ENCODE measurements at places on chromosomes 6 and 20. TPM values are rescaled to one million over a fixed set of nuclear protein-coding genes. Genes with fewer than 3 reads are reported as not detected.

Gene PRKN
- 9.3 TPM for total RNA-seq

Gene LY6G5C
- total RNA-seq = 5.2 TPM

GRCh38 chr20:24786111-24786495, 163.0 kb upstream of the CST7 start:
- no peak for DNase-seq

- DNase-seq = no peak
These were observed 972.7 kb downstream of the PRIM2 start for GRCh38 chr6:58290177-58290576.

DNA sequence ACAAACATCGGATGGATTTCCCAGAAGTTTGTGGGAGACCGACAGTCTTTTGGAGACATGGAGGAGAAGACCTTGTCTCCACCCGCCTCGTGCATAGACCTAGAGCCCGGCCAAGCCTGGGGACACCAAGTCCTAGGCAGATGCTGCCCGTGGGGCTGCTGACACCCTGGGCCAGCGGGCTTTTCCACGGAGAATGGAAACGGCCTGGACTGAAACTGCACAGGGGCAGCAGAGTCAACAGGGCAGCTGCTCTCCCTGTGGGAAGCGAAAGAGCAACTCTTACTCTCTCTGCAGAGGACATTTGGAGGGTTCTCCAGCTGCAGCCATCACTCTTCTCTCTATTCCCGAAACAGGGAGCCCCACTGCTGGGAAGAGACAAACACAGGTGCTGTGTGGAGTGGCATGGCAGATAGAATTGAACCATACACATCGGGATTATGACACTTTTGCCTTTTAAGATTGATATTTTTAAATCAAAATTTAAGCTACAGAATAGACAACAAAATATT, 401.2 kb downstream of the THBS2 start:
- DNase-seq = no peak

DNA sequence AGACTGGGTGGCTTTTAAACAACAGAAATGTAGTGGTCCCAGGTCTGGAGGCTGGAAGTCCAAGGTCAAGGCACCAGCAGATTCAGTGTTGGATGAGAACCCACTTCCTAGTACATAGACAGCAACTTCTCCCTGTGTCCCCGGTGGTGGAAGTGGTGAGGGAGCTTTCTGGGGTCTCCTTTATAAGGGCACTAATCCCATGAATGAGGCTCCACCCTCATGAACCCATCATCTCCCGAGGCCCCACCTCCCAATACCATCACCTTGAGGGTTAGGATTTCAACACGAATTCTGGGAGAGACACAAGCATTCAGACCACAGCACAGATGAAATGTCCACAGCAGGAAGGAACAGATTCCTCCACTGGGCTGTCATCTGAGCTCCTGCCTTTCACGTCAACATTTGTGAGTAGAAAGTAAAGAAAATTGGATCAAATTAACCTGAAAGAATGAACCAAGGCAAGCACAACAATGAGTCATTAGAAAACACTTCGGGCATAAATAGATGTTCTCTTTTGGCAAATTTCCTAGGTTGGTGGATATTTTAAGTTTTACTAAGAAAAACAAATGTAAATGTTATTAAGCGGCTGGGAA, 130.7 kb downstream of the RNASET2 start:
- DNase-seq = no peak

DNA sequence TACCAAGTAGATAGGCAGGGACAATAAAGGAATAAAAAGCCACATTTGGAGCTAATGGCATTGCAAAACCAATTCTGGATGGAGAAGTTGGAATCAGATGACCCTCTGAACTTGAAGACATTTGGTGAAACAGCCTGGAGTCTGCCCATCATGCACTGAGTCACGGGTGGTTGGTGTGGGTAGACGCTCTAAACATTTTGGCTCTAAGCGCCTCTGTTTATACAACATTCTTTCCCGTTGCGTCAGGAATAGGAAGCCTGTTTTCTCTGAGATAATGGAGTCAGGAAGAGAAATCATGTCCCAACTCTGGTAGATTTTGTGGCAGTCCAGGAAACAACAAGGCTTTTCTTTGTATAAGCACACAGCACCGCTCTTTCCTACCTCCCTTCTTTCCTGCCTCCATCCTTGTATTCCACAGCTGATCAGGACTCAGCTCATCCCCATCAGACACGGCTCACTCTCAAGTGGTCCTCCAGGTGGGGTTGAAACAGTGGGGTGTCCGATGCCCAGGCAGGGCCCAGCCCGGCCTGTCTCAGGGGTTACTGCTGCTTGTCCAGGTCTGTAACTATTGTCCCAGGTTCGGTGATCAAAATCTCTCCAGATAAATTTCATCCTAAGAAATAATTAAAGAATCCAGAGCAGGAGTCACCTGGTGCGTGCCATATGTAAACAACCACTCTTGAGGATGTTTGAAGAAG, 12.1 kb upstream of the RAMACL start:
- DNase-seq = peak; percentile 65

Gene KHDC1L
- total RNA-seq = not detected

- DNase-seq = no peak
These were observed 230.5 kb upstream of the KHDRBS2 start for GRCh38 chr6:62516291-62517141.

DNA sequence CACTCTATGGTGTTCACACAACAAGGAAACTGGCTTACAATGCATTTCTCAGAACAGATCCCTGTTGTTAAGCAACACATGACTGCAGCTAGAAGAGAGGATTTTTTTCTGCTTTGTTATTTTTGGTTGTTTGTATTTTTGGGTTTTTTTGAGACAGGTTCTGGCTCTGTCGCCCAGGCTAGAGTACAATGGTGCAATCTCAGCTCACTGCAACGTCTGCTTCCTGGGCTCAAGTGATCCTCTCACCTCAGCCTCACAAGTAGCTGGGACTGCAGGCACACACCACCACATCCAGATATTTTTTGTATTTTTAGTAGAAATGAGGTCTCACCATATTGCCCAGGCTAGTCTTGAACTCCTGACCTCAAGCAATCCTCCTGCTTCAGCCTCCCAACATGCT, 12.7 kb downstream of the CD24 start:
- no peak for DNase-seq

Gene OR2H1
- total RNA-seq = not detected

GRCh38 chr6:138645976-138646640, 127.5 kb upstream of the CCDC28A start:
- DNase-seq = no peak

DNA sequence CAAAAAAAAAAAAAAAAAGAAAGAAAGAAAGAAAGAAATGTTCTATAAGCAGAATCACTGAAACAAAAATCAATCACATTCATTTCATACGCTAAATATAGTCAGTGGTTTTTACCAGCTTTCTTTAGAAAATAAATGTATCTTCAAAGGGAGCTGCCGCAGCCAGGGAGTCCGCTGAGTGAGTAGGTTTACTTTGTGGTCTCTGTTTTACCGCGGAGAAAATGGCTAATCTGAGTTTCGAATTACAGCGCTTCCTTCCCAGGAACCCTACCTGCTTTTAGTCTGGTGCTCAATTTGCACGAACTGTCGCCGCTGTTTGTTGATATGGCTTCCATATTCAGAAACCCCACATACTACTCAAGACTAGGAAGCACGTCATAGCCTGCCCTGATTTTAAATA, 102.4 kb downstream of the TFAP2A start:
- no peak for DNase-seq

DNA sequence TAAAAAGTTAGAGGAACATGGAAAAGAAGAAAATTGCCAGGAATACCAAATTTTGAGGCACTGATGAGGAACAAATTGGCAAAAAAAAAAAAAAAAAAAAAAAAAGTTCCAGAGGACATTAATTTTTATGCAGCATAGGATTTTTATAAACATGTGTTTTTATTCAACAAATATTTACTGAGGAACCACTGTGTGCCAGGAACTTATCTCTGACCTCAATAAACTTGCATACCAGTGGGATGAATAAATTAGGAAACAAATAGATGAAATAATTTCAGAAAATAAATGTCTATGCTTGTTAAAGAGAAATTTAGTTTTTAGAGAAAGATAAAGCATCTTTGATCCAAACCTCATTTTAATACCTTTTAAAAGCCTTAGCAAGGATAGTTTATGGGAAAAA, 175.1 kb downstream of the PDE10A start:
- no peak for DNase-seq

DNA sequence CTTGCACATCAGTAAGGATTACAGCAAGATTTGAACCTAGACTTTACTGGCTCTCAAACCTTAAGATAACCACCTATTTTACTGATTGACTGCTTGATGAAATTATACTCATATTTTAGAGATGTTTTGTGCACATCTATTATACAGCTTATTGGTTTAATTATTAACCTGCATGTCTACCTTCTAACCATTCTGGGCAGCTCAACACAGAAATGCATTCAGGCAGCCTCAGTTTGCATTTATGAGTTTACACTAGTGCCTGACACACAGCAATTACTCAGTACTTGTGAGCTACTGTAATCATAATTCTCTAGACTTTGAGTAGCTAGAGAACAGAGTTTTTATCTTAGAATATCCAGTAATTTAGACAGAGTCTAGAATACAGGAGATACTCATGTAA, 273.9 kb upstream of the THEMIS start:
- DNase-seq = no peak

GRCh38 chr6:25743868-25744267, 10.7 kb upstream of the SLC17A4 start:
- no peak for DNase-seq

- DNase-seq = no peak
These were observed 548.2 kb downstream of the QKI start for GRCh38 chr6:163962627-163963117.

Gene CDH26
- 3.3 TPM for total RNA-seq

Gene LKAAEAR1
- not detected for total RNA-seq

GRCh38 chr20:50593005-50593335, 82.8 kb downstream of the PTPN1 start:
- no peak for DNase-seq

GRCh38 chr20:34883809-34884208, 7.4 kb downstream of the ACSS2 start:
- DNase-seq = no peak

DNA sequence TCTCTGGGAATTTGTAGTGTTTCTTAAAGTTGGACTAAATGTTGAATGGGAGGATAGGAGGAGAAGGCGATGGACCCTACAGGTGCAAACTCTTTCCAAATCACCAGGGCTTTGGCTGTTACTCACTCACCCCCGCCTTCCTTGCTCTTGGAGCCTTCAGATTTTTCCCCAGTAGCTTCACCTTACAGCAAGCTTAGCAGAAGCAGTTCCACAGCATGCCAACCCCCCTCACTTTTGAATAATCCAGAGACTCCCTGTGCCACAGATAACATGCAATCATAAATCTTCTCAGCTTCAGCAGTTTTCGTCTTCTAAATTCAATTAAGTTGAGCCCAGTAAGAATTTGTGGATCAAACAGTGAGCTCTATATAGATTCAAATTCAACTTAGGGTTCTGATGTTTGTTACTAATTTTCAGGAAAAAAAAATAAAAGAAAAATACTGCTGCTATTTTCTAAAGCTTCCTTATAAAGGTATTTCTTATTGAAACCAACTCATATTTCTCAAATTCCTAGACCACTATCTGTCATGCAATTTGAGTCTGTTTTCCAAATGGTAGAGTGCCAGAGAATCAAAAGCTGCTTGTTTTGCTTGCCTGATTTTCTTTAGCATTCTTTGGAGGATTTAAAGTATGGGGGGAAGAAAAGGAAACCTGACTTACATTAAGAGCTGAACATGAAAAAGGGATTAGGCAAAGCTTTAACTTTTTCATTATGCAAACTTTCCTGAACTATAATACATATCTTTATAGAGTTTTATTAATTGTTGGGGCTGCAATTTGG, 166.4 kb downstream of the EYA4 start:
- DNase-seq = no peak

GRCh38 chr6:79630883-79631692, at the start of gene SH3BGRL2:
Gene SH3BGRL2, plus strand, starts transcription at chr6:79631329. Its CDS starts 133 bp downstream, at chr6:79631462.
- DNase-seq = peak; percentile 94

Gene ENPP4
- total RNA-seq = 18.0 TPM

DNA sequence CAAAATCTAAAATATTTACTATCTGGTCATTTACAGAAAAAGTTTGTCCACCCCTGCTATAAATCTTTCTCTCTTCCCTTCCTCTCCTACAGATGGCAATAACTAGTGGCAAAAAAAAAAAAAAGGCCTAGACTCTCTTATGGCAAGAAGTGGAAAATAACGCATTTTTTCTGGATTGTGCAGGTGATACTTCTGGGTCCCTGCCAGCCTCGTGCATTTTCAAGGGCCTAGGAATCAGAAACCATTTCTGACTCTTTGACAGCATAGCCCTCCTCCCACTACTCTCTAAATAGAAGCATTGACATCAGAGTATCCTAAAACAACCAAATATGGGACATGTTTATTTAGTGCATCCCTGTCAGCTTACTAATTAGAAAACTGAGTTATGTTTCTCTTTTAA, 251.0 kb downstream of the KHDC1L start:
- no peak for DNase-seq

DNA sequence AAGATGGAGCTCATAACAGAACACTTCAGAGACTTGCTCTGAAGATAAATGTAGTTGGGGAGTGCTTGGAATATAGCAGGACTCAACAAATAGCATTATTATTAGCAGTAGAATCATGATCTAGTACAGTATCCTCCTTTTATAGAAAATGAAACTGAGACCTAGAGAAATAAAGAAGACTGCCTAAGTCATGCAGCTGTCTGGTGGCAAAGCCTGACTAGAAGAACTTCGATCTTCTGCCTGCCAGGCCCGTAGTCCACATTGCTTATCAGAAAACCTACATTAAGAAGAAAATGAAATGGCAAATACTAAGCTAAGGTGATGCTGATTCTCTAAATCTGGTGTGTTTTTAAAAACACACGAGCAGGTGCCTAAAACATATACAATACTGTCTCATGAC, 46.4 kb upstream of the DST start:
- no peak for DNase-seq

Gene SSTR4
- total RNA-seq = not detected

All from mucosa of gallbladder (tissue), 1 donor.